T-helper 9 cell (primary cell): ENCODE measurements at places on chromosomes 2 and 18.

DNA sequence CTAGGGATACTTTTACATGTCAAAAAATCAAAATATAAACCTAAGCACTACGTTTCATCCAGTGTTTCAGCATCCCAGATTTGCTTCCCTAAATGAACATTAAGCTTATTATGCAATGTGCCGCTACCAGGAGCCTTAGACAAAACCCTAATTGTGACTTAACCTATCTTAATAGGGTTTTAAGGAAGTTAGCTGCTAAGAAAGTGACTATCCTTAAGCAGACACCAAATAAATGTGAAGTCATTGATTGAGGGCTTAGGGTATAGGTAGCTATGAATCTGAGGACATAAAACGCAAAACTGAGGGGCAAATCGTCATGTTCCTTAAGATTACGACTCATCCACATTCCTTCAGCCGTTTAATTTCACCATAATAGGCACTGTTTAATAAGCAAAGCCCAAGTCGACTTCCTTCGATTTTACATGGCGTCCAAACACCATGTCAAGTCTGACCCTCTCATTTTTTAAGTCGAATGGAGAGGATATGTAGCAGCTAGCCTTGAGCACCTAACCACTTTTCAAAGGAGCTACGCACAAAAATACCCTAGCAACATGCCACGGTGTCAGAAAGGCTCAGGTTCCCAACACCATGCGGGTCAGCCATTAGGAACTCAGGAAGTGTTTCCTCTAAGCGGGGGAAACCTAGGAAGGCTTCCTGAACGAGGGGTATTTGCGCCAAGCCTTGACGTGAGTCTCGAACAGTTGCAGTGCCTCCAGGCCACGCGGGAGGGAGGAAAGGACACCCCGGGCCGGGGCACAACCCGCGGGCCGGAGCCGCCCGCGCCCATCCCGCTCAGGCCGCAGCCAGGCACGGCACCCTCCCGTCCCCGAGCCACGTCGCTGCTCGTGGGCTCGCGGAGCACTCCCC lies 1.0 kb downstream of the HDLBP start:
- no peak for DNase-seq

GRCh38 chr2:224009605-224010315 lies 29.3 kb downstream of the SERPINE2 start:
- DNase-seq: no peak

DNA sequence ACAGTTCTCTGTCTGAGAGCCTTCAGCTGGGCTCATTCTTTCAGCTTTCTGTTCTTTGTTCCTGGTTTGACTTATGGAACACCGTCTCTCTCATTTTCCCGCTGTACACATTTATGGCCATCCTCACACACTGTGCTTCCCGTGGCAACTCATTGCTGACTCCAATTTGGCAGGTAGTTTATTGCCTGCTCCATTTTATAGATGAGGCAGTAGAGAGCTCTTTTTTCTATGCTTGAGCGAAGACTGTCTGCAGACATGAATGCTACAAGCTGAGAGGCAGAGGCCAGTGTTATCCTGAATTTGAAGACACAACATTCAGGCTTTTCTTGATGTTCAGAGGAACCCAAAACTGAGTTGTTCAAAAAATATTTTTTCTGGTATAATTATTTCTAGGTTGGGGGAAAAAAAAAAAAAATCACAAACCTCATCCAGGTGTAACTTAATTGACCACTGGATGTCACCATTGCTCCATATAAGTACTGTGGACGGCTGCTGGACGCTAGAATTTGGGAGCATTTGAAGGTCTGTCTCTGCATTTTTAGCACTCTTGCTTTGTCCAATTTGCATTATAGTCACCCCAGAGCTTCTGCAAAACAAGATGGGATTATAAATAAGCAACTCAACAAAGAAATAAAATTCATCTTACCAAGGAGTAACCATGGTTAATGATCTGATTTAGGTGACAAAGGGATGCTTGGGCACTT lies 83.5 kb downstream of the HRH4 start:
- no peak for DNase-seq

DNA sequence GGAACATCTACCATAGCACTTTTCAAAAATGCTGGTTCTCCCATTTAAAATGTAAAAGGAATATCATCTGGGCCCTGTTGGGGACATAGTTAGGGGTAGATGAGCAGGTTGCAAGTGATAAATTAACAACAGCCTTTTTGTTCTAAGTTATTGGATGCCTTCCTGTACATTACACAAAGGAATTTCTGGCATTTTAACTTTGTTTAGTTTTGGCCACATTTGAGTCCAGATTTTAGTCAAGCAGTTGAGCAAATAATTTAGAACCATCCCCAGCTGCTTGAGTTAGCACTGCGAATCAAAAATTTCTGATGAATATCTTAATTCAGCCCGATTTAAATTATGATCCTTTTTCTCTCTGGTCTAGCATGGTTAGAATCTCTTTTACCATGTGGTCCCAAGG lies 124.4 kb downstream of the TTC27 start:
- DNase-seq: no peak

DNA sequence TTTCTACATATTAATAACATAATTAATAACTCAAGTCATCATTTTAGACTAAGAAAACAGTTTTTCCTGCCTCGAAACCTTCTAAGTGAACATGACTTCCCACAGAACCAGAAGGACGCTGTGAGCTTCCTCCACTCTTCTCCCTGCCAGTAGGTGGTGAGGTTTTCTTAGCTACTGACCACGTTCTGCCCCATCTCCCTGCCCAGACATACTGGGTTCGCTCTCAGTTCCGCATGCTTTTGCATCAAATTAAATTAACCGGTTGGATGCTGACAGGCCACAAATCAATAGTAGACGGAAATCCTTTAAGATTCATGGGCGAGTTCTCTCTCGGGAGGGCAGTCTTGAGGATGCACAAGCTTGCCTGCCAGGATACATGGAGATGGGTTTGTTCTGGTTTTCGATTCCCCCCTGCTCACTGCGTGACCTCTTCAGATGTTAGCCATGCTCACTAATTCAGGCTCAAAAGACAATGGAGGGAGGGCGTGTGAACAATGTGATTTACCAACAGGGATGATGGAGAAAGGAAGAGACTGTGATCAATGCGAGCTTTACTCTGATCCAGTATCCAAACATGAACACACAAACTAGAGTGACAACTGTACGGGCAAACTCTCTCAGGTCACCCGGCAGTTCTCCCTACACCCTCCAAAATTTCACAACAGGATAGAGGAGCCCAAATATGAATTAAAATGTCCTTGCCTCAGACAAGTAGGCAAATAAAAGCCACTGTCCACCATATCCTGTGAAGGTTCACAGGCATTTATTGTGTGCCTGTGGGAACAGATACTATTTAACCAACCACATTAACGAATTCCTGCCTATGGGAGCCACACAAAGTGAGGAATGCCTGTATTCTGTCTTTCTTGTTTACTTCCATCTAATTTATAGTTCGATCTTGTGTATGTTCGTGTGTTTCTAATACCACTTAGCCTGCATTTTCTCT lies 375.7 kb downstream of the EIPR1 start:
- DNase-seq: no peak

GRCh38 chr2:171287611-171288010 lies 126.9 kb upstream of the TLK1 start:
- DNase-seq: no peak

- no peak for DNase-seq
Observed at GRCh38 chr18:52287151-52287550, 52.8 kb upstream of the DCC start.

GRCh38 chr2:129253461-129253812 lies 726.0 kb upstream of the RAB6C start:
- no peak for DNase-seq
